ENCODE measurements at places on chromosomes 4 and X.

GRCh38 chrX:118152721-118153120 is 36.1 kb upstream of the KLHL13 start:
- DNase-seq: no peak

DNA sequence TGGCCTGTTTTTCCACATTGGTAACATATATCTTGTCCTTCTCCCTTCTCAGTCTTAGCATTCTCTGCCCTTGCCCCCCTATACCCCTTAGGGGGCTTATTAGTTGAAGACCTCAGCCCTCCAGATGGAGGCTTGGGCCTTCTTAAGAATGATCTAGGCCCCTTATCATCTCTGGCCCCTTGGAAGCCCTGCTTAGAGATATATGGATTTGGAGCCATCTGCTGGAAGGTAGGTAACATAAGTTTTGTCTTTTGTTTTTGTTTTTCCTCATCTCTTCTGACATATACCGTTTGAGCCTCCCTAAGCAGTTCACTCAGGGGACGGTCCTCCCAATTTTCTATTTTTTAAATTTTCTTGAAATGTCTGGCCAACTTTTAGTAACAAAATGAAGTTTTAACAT is 48.3 kb upstream of the NAP1L2 start:
- no peak for DNase-seq

DNA sequence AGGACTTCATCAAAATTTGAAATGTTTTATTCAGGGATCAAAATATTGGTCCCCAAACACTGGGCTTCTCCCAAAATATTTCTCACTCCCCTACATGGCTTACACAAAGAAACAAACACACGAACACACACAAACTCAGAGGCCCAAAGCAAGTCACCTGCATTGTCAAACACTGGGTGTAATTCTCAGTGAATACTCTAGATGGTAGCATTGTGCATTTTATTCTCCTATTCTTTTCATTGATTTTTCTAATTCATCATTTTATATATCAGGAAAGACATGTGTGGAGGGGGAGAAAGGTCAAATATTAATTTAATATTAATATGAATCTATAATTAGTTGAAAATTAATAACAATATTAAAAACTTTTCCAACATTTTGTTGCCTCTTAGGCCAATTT is 72.3 kb upstream of the TNMD start:
- no peak for DNase-seq

DNA sequence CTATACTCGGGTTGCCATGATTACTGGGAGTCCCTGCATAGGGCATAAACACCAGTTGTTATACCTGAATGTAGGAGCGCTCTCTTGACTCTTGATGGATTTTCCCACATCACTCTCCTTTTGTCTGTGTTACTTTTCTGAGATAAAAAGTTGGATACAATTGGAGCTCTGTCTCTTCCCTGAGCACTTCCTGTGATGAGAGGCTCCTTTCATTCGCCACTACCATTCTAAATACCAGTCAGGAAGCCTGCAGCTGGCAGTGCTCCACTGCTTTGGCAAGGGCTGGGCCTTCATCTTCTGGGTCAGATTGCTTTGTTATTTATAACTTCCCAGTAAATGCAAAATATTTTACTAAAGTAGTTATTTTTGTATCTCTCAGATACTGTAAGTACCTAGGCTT is 13.9 kb downstream of the TCEANC start:
- DNase-seq: peak; percentile 2

- DNase-seq: no peak
These were observed 30.1 kb upstream of the TMEM154 start for GRCh38 chr4:152709675-152710438.

DNA sequence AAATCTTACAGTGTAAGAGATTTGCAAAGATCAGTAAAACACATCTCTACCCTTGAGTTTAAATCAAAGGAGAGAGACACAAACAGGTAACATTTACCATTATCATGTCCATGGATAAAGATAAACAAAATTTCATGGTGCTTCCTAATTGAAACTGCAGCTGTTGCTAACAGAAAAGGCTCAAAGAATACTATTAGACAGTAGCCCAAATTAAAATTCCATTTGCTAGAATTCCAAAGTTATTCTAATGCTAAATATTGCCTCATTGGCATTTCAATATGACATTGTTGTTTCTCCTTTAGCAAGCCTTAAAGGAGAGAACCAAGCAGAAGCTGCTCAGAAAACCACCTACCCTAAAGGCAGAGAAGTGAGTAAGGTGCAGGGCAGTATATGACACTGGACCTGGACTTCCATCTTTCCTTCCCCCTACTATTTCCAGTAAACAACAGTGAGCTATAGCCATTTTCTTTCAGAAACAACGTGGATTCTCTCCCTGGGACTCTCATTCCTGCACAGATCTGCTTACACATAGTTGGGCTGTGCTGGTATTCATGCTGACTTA is 19.5 kb upstream of the ZCCHC13 start:
- no peak for DNase-seq

DNA sequence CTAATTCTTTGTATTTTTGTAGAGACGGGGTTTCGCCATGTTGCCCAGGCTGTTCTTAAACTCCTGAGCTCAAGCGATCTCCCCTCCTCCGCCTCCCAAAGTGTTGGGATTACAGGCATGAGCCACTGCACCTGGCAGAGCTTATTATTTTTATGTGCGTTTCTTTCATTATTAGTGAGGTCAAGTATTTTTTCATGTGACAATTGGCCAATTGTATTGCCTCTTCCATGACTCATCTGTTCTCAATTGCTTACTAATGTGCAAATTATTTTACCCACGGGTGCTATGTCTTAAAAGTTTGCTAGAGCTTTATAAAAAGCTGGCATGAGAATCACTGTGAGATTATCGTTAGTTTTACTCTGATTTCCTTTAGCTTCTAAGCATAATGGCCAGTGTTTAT is 13.0 kb upstream of the ARX start:
- no peak for DNase-seq

DNA sequence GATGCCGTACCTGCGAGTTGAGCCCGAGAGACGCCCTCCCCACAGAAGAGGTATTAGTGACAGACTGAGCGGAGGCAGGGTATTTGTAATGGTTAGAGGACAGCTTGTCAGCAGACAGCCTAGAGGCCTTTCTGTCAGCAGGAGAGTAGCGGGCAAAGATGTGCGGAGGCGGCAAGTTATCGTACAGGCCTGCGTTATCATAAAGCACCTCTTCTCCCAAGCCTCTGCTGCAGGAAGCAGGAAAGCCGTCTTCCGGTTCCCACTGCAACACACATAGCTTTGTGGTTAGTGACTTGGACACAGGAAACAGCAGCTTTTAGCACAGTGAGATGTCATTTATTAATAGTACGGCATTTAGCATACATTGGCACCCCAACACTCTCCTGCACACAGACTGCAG is 158.3 kb downstream of the AFAP1 start:
- DNase-seq: no peak

DNA sequence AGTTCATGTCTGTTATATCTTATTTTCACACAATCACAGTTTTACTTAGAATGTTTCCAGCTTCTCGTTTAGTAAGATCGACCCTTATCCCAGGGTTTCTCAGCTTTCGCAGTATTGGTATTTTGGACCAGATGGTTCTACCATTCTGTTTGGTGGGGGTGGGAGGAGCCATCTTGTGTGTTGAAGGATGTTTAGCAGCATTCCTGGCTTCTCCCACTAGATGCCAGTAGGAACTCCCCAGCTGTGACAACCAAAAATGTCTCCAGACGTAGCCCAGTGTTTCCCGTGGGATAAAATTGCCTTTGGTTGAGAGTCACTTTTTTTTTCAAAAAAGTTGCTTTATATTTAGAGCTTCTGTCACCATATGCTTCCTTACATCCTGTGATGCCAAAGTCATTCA is 90.9 kb upstream of the TLR2 start:
- no peak for DNase-seq

- DNase-seq: no peak
These were observed 178.9 kb downstream of the MID1 start for GRCh38 chrX:10441464-10441863.

- no peak for DNase-seq
These were observed 23.3 kb downstream of the RNF212 start for GRCh38 chr4:1090036-1090435.

GRCh38 chr4:40379248-40379647 is 44.1 kb downstream of the CHRNA9 start:
- DNase-seq: no peak

DNA sequence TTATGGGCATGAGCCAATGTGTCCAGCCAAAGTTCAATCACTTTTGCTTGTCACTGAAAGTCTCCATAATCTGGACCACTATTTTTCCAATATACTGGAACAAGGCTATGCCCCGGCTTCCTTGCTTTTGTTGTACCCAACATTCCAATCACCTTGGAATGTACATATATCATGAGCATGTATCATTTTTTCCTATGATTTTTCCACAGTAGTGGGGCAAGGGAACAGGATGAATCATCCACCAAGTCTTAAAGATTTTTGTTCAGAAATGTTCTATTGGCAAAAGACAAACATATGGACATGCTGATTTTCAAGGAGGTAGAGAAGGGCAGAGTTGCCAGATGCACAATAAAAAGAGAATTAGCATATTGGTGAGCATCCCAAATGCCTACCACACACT is 548.1 kb upstream of the INTU start:
- no peak for DNase-seq

DNA sequence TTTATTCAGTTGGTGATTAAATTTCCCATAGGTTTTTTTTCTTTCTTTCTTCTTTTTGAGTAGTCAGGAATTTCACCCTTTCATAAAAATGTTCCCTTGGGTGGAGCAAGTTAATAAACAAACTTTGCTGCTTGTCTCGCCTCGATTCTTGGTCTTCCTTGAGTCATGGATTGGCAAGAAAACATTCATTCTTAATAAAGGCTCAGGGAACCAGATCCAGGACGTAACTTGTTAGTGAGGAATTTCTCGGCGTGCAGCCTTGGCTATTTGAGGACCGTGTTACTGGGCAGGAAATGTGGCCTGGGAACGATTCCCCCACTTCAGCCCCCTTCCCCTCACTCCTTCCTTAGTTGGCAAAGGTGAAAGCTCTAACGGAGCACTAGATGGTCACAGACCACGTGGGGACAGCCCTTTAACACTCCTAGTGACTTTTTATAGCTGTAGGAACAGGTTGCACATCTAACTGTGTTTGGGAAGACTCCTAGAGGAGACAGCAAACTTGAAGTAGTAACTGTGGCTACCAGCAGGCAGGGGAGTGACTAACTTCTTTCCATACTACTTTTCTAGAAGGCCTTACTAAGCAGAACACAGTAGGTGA is 106.8 kb downstream of the UCHL1 start:
- DNase-seq: peak; percentile 33

- DNase-seq: no peak
These were observed 102.1 kb downstream of the AKAP4 start for GRCh38 chrX:50098749-50099148.

DNA sequence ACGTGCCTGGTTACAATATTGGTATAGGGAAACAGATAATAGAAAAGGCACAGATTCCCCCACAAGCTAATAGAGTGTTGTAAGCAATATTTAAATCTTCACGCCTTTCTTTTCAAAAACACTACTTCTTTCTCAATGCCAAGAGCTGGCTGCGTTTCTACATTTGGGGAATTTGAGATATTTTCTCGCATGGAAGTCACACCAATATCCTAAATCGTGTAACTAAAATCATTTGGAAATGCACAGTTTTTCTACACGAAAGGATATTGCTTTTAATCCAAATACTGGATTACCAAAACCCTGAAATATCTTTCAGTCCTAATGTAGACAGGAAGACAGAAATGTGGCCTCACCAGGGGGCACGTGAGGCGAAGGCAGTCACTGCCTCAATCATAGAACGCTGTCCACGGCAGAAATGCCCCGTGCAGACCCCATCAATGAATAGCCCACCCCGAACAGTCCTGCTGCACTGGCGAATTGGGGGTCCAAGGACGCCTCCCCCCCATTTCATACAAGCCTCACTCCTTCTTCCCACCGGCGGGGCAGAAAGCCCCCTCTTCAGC is 106.6 kb downstream of the NSUN7 start:
- no peak for DNase-seq

- DNase-seq: no peak
These were observed 33.5 kb upstream of the GPR78 start for GRCh38 chr4:8546766-8547107.

GRCh38 chr4:56370377-56370776 is 16.9 kb downstream of the AASDH start:
- DNase-seq: no peak

- no peak for DNase-seq
These were observed 37.6 kb downstream of the CCNQ start for GRCh38 chrX:153561337-153561736.

DNA sequence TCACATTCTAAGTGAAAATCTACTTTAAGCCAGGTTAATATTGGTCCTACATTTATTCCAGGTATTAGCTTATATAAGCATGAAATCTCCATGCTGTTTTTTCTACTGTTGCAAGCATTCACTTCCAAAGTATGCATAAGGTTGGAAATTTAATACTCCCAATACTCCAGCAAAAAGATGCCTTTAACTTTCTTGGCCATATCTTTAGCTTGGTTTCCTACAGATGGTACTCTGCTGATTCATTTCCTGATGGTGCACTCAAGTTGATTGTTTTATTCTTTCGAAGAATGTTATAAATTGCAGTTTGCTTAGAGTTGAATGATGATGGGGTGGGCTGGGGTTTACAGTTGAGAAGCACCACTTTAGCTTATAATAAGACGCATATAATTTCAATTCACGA is 330.2 kb downstream of the PTTG2 start:
- no peak for DNase-seq

DNA sequence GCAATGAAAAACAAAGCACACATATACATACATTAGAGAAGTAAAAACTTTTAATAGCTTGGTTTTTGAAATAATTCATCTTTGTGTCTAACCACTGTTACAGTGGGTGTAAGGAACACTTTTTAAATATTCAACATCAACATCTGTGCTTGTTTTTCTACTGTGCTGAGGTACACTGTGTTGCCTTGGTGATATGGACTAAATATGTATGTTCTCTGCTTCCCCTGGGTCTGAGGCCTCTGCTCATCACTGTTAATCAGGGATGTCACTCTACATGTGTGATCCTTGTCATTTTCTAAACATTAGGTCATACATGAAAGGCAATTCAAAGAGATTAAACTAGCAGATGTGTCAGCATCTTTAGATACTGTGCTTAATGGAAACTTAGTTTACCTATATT is 10.9 kb downstream of the MCTS1 start:
- DNase-seq: no peak

- DNase-seq: no peak
These were observed at the start of gene HS3ST1 for GRCh38 chr4:11428231-11428898. HS3ST1 (minus strand) TSS chr4:11428894; CDS start chr4:11400005, 28,889 bp downstream.

GRCh38 chrX:132592880-132593279 is 104.0 kb upstream of the MBNL3 start:
- DNase-seq: peak; percentile 0

- DNase-seq: no peak
These were observed 13.9 kb downstream of the CCNG2 start for GRCh38 chr4:77170926-77171325.

- no peak for DNase-seq
These were observed 200.6 kb upstream of the GATB start for GRCh38 chr4:151961456-151961855.

- DNase-seq: no peak
These were observed 22.6 kb downstream of the RTL9 start for GRCh38 chrX:110381216-110381615.

Data from hypothalamus (tissue), 51 donors.